ENCODE measurements at places on chromosomes 12 and 14.
A peak's percentile ranks its signal among the peaks of the same experiment; 100 is the strongest.

- no peak for DNase-seq
Observed at GRCh38 chr14:53865711-53866110, 90.9 kb downstream of the BMP4 start.

- peak; percentile 4 for DNase-seq
Observed at GRCh38 chr14:36553656-36554260, 28.7 kb downstream of the NKX2-8 start.

GRCh38 chr14:64763801-64764621 lies 59.8 kb downstream of the PLEKHG3 start:
- no peak for DNase-seq

DNA sequence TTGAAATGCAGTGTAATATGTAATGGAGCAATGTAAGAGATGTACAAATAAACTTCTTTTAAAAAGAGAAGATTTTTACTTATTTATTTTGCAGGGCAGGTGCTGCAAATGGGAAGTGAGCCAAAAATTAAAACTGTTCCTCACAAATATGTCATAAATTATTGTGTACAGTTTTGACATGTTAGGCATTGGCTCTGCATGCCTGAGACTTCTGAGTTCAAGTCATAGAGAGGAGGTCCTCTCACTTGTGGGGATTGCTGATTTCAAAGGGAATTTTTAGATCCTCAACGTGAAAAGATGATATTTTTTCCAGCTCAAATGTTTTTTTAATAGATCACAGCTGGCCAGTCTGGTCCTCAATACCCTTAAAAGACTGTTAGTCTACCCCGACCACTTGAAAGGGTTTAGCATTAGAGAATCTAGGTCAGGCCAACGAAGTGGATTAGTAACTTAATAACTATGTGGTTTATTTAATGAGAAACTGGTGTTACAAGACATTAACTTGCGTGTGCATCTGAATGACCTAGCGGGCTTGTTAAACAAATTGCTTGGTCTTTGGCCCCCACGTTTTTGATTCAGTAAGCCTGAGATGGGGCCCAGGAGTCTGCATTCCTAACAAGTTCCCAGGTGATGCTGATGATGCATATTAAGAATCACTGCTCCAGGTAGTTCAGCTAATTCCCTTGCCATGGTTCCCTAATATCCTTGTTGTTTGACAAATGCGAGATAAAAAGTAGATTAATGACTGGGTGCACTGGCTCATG lies 30.9 kb upstream of the WDR89 start:
- no peak for DNase-seq

- DNase-seq, result no peak
Observed at GRCh38 chr14:48023881-48024280, 348.5 kb upstream of the MDGA2 start.

DNA sequence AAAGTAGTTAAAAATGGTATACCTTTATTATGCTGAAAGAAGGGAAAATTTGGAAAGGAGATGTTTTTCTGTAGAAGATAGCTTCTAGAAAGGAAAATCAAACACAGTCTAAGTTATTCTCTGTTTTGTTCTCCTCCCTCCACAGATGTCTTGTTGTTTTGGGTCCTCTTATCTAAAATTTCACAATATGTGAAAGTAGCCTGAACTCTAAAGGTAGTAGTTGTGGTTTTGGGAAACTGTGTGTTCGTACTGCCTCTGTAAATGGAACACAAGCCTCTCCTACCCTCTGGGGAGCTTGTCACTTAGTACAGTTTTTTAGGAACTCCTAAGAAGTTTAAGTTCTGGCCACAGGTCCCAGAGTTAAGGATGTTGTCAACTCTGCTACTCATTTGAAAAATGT lies 112.6 kb downstream of the CRADD start:
- DNase-seq, result no peak

DNA sequence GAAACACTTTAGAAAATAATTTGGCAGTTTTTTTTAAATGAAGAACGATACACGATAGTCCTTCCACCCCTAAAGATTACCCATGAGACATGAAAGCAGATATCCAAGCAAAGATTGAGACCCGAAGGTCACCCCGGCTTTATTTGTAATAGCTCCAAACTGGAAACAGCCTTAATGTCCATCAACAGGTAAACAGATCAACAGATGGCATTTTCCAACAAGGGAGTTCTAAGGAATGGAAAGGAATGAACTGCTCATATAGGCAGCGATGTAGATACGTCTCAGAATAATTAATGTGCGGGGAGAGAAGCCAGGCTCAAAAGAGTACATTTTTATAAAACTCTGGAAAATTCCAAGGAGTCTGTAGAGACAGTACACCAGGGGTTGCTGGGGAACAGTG lies 23.7 kb upstream of the MEG3 start:
- no peak for DNase-seq

GRCh38 chr12:53464685-53465418 lies 12.9 kb downstream of the PCBP2 start:
- DNase-seq, result no peak

DNA sequence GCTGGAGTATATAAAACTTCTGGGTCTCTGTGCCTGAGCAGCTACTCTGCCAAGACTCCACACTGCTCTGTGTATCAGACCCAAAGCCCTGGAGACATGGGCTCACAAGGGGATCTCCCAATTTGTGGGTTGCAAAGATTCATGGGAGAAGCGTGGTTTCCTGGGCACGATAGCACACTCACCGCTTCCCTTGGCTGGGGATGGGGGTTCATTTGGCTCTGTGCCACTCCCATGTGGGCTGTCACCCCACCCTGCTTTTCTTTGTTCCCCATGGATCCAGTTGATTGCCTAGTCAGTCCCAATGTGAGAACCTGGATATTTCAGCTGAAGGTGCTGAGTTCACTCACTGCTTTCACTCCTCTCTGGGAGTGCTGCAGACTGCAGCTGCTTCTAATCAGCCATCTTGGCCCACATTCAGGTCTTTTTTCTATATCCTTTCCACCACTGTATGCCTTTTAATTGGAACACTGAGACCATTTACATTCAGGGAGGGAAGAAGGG lies 40.0 kb upstream of the PCNX4 start:
- DNase-seq, result no peak

DNA sequence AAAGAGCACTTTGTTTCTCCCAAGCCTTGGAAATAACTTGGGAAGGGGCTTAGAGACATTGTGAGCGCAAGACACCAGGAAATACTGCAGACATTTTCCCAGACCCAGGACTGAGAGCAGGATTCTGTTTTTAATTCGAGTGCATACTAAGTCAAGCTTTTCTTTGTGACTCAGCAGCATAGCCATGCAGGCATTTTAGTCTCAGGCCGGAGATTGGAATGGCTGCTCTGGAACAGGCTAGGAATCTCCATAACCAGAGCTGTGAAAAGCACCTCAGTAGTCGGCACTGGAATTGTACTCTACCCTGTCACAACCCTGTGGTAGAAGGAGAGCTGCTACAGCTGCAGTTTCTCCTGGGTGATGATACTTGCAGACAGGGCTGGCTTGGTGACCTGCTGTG lies 28.9 kb upstream of the GARIN6 start:
- no peak for DNase-seq

DNA sequence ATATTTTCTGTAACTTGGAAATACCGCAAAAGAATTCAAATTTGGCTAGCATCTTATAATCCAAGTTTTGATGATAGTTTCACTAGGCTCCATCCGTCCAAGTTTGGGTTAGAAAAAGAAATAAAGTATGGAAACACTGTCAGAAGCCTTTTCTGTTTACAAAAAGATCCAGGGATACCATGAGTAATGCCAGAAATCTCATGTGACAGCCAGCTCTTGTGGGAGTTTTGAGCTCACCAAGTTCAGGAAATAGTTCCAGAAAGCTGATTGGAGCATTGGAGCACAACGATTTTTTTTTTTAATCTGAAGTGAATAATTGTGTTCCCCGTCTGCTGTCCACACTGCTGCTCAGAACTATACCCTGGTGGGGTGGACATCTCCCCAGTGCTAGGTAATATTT lies 229.7 kb upstream of the NPAS3 start:
- no peak for DNase-seq

DNA sequence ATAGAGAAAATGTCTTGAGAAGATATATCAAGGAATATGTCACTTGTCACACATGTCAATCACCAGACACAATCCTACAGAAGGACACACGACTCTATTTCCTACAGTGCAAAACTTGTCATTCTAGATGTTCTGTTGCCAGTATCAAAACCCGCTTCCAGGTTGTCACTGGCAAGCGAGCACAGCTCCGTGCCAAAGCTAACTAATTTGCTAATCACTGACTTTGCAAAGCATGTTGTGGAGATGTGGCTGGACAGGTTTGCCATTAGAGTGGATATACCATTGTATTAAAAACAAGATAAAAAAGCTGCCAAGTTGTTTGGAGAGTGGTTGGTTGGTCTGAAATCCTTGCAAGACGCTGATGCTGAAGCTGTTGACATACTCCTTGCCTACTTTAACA lies 7.9 kb upstream of the SGPP1 start:
- DNase-seq, result no peak

DNA sequence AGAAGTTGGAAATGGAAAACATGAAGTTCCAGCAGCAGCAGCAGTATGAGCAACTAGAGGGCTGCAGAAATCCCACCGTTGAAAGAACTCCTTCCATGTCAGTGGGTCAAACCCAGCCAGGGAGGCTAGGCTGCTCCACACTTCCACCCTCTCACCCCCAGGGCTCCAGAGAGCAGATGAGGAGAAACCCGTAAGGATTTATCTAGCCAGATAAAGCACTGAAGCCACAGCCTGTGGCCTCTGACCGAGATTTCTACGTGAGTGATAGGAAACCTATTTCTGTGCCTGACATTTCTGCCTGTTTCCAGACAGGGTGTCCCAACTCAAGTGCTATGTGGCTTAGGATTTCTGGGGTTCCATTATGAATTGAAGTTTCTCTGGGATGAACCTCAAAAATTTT lies 100.0 kb upstream of the EEA1 start:
- DNase-seq, result no peak

GRCh38 chr12:120473807-120474615 lies 4.5 kb upstream of the SRSF9 start:
- DNase-seq, result no peak

- no peak for DNase-seq
Observed at GRCh38 chr14:81342850-81343580, 57.1 kb downstream of the STON2 start.

DNA sequence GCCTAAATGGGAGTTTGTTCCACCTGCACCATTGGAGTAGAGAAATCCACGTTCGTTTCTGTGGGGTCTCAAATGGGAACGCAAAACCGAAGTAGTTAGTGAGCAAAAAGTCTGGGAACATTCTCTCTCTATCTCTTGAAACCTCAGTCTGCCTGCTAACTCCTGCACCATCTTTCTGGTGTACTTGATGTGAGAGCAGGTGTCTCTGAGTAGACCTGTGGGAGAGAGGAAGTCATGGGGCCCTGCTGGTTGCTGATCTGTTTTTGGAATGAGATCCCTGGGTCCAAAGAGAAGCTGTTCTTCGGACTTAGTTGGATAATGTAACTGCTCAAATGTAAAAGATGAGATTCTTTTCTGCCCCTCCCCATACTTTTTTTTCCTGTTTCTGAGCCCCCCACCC lies 57.3 kb downstream of the MAX start:
- DNase-seq, result no peak

DNA sequence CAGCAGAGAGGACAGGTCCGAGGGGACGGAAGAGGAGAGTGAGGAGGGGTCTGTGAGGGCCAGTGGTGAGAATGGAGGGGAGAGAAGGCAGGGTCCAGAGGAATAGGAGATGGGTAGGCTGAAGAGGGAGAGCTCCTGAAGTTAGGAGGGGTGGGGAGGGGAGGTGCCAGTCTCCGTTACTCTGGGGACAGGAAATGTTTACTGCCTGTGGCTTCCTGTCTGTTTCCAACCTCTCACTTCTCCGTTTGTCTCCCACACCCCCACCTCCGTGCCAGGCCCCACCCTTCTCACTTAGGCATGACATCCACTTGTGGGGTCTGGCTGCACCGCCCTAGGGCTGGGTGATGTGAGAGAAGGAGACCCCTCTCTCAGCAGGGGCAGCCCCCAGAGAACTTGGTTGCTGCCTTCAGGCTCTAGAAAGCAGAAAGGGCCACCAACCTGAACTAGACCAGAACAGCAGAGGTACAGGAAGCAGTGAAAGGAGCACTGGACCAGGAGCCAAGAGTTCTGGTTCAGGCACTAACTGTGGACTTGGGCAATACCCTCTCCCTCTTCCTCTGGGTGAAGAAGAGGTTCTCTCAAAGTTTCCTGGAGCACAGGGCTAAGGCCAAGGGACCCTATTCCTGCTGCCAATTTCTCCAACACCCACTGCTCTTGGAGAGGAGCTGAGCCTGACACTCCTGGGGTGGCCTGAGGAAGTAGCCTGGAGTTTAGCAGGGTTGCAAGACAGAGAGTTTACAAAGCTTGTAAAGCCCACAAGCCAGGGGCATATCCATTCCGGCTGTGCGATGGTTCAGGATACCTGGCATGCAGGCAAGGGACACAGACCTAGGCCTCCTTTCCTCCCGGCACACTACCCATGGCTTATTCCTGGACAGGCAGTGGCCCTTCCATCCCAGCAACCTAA lies 5.5 kb downstream of the ITGA5 start:
- peak; percentile 83 for DNase-seq

GRCh38 chr12:28089338-28089737 lies 100.9 kb upstream of the CCDC91 start:
- DNase-seq, result no peak

DNA sequence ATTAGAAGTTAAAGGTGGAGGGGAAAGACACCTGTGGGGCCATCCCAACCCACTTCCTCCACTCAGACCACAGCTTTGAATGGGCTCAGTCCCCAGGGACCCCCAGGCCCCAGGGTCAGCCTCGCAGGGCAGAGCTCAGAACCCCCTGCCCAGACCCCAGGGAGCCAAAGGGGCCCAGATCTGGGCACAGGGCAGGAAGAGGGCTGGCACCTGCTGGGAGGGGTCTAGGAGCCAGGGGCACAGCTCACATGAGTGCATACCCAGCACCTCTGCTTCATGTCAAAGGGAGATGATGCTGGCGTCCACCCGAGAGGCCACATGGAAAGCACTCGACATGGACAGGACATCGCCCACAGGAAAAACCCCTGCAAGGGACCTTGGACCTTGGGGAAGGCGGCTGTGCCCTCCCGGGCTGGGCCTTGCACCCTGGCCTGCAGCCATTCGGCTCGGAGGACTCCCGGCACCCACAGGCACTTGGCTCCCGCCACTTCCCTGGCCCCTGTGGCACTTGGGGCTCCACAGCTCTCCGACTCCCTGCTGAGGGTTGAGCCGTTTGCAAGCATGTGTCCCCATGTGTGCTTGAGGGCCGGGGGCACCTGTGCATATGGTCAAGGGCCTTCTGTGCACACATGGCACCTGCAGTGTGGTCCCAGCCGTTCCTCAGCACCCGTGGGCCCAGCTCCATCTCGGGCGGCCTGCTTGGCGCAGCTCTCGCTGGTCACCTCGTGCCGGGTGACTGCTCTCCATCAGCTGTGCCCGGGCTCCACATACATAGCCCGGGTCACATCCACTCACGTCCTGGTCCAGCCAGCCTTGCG lies 7.8 kb upstream of the AMN start:
- DNase-seq, result no peak

DNA sequence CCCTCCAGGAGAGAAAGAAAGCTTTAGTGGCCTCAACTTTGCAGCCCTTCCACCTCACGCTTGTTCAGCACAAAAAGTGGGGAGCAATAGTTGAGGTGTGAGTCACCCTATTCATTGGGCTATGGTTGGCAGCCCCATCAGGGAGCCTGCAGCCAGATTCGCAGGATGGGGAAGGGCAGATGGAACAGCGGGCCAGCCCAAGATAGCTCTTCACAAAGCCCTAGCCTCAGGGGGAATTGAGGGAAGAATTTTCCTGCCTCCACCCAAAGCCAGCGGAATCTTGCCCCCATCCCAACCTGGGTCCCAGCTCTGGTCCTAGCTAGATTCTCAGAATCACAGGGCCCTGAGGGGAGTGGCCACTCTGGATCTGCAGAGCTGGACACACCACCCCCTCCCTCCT lies 3.6 kb upstream of the KRT5 start:
- no peak for DNase-seq

Measured in CD4-positive, alpha-beta T cell treated with Interferon alpha-2 for 1 hour (primary cell).